ENCODE measurements at places on chromosomes 1 and 21.

- DNase-seq = no peak
These were observed 226.7 kb downstream of the KCNT2 start for GRCh38 chr1:196381544-196381943.

DNA sequence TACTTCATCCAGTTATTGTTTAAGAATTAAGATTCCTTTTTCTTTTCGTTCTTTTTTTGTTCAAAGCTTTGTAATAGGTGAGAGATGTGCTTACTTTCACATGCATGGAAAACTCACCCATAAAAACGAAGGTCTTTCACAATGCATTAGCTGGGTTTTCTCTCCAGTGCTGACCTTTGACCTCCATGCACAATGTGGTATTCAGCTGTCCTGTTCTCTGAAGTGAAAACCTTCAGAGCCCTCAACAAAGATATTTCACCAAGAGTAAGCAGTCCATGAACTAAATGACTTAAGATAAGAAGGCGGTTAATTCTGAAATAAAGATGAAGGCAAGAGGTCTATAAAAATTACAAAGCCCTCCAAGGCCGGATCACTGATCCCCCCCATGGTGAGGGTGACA is 77.1 kb upstream of the IPO9 start:
- DNase-seq = no peak

DNA sequence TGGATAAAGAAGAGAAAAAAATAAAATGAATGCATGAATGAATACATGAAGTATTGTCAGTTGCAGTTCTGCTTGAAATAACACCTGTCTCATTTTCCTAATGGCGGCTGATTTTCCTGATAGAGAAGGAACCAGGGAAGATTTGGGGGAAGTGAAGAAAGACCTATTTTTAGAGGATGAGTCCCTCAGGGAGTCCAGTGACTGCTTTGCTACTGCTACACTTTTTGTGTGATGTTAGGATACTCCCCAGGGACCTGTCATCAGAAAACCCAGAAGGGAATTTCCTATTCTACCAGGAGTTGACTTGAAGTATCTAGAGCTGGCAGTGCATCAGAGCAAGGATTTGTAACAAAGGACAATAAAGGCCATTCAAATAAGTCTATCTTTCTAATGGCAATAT is 114.8 kb downstream of the MAB21L3 start:
- no peak for DNase-seq

DNA sequence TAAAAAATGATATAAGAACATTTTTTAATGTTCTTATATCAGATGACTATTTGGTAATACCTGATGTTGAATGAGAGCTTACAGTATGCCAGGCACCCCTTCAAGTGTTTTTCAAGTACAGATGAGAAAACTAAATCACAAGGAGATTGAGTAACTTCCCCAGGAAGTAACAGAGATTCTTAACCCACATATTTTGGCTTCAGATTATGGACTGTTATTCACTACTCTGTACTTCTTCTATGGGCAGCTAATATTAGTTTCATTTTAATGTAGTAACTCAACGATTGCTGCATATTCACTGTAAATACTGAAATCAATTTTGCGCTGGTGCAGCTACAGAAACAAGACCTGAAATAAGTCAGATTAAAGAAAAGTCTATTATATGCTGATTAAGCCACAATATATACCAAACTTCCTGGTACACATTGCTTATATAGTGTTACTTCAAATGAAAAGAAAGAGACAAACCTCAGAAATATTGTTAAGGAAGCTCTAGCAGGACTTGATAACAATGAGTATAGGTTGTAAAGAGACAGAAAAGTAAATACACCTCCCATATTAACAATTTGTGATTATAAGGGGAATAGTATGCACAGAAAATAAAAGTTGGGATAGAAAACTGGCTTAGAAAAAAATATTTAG is 19.7 kb downstream of the DPYD start:
- no peak for DNase-seq

GRCh38 chr1:223549740-223550139 is 115.8 kb downstream of the CAPN8 start:
- DNase-seq = no peak
